ENCODE measurements at places on chromosomes 2 and 18.
A peak's percentile ranks its signal among the peaks of the same experiment; 100 is the strongest.

DNA sequence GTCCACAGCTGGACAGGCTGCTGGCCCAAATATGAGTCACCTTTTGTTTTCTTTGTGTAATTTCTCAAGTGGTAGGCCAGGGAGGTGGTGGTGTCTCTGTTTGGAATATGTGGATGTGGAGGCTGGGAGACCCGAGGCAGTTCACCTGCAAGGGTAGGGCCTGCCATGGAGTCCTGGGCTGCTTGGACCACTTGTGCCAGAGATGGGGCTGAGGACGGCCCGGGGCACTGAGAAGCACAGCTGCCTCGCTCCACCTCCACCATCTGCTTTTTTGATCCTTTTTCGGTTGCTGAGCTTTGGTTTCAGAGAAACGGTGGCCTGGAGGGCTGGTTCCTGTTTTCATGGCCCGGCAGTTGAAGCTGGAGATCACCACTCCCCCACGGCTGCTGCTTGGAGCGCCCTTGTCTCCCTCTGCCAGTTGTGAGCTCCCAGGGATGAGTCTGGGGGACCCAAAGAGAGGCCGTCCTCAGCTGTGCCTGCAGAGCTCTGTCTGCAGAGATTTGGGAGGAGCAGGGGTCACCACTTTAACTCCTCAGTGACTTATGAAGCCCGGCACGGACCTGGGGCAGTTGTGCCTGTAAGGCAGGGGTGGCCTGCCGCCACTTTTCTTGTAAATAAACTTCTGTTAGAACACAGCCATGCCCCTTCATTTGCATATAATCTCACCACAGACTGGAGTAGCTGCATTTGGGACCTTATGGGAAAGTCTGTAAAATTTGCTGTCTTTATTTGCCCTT, 67.6 kb upstream of the MCFD2 start:
- no peak for DNase-seq

GRCh38 chr2:3523551-3524041, 4.3 kb upstream of the ADI1 start:
- no peak for DNase-seq

- no peak for DNase-seq
Measured at GRCh38 chr18:63882333-63883141, 5.0 kb upstream of the SERPINB2 start.

DNA sequence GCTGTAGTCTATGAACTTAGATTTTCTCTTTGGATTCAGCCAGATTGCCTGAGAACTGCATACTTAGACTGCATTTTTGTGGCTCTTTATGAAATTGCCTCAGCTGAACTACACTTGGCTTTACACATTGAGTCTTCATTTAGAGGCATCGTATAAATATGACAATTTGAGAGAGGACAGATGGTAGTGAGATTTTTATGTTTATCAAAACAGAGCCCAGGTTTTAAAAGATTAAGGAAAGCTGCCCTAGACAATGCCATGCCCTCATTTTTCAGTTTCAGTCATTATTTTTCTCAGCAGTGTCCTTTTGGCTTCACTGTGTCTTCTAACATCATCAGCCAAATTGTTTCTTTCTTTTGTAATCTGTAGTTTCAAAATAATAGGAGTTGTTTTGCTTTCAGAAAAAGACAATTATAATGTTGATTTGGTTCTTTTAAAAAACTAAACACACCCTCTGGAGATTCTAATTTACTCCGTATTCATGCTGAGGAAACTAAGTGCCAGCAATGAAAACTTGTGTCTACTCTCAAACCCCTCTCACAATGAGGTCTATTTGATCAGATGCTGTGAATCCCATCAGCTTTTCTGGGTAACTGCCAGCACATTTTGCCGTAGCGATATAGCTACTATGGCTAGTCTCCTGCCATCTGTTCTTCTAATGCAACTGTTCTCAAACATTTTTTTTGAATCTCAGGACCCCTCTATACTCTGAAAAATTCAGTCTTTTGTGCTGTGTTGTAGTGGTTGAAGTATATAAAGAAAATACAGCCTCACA, 46.2 kb downstream of the TWSG1 start:
- DNase-seq: no peak

- DNase-seq: no peak
Measured at GRCh38 chr18:5900262-5900661, 4.9 kb upstream of the TMEM200C start.

GRCh38 chr2:233928594-233929351, 11.6 kb downstream of the TRPM8 start:
- DNase-seq: peak; percentile 36

DNA sequence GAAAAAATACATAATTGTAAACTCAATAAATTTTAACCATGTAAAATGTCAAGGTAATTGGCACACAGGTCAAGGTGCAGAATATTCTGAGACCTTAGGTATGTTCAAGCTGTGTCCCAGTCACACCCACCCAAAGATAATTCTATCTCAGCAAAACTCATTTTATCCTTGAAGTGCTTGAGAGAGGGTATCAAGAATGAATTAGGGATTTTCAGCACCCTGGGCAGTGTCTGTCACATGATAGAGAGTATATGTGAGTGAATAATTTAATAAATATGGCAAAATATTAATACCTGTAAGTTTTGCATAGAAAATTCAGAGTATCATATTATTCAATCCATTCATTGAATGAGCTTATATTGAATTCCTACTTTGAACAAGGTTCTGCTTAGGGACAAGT, 567.9 kb downstream of the FBXO15 start:
- DNase-seq: no peak

DNA sequence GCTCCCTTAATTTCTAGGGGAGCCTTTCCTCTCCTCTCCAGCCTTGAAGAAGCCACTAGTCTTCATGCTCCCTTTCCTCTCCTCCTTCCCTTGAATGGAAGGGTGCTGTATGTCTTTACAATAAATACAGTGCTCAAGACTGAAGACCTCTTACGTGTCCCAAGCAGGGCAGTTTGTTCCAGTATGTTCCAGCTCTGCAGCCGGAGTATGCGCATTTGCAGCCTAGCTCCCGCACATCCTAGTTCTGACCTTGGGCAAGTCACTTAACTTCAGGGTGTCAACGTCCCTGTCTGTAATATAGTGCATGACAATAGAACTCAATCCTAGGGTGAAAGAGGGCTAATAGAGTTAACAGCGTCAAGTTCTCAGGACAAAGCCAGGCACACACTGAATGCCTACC, 208.0 kb downstream of the HAUS1 start:
- DNase-seq: no peak

- DNase-seq: no peak
Measured at GRCh38 chr18:39232937-39233336, 1667.3 kb upstream of the CELF4 start.

GRCh38 chr2:66318009-66318561, 116.8 kb upstream of the MEIS1 start:
- DNase-seq: no peak

- DNase-seq: no peak
Measured at GRCh38 chr2:171512014-171512413, 10.3 kb upstream of the CYBRD1 start.

- no peak for DNase-seq
Measured at GRCh38 chr2:132797556-132797955, 127.6 kb upstream of the LYPD1 start.

DNA sequence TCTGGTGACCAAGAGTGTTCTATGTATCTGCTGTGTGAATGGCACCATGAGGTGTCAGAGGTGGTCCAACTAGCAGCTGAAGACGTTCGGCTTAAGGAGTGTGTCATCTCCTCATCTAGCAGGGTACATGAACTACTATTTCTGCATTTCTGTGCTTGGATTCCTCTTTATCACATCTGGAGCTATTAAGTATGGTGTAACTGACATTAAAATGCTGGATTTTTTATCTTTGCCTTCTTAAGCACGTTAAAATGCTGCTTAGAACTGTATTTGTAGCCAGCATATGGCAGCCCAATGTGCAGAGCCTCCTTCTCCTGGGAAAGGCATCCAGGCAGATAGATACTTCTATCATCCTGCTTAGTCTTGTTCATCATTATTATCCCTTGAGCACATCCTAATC, 409.3 kb upstream of the MMADHC start:
- DNase-seq: no peak

DNA sequence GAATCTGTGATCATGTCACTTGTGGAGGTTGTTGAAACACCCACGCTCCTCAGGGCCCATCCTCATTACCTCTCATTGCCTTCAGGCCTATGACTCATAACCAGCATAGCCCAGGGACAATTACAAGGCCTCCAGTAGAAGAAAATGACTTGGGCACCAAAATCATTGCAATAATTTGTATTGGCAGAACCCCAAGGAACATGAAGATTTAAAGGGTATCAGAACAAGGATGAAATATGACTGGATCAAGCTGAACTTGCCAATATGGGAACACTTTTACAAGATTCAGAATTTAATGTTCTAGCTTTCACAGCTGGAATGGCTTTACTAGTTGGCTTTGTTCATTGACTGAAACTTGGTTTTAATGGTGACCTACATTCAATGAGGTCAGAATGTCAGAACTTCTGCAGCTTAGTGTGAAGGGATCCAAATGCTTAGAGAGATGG, 156.4 kb downstream of the COPS8 start:
- no peak for DNase-seq

DNA sequence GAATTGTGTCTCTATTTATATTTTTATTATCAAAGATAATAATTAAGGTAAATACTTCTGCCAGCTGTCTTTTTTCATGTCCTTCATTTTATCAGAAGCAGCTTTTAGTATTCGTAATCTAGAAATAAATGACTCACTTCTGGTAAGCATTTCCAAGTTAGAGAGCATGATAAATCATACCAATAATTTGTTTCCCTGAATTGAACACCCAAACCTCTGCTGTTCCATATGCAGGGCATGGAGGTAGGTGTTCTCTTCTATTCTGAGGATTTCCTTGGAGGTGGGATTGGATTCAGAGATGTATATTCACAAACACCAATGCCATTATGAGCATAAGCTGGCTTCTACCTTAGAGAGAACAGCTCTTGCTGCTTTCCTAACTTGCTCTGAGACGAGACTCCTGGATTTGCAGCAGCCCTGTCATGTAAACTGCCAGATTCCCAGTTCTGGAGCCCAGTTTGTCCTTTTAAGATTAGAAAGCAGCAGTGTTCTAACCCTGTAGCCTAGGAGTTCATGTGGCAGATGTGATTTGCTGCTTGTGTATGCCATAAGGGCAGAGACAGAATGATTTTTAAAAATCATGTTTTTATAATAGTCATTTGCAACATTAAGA, 47.5 kb downstream of the SKA1 start:
- no peak for DNase-seq

- no peak for DNase-seq
Measured at GRCh38 chr2:136207030-136207623, 89.2 kb upstream of the CXCR4 start.

DNA sequence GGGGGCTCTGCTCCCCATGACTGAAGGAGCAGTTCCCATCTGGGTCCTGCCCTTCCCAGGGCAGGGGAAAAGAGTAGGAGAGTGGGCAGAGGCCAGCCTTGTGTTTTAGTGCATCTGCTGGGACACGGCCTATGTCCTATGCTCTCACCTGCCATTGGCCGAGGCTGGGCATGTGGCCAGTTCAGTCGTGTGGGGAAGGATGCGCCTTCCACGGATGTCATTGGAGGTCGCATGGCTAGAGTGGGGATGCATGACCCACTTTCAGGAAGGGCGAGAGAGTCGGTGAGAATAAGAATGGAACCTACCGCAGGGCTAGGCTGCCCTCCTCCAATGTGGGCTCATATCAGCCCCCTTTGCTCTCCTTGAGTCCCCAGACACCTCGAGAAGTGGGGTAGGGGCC, 70.9 kb upstream of the HAAO start:
- DNase-seq: no peak

DNA sequence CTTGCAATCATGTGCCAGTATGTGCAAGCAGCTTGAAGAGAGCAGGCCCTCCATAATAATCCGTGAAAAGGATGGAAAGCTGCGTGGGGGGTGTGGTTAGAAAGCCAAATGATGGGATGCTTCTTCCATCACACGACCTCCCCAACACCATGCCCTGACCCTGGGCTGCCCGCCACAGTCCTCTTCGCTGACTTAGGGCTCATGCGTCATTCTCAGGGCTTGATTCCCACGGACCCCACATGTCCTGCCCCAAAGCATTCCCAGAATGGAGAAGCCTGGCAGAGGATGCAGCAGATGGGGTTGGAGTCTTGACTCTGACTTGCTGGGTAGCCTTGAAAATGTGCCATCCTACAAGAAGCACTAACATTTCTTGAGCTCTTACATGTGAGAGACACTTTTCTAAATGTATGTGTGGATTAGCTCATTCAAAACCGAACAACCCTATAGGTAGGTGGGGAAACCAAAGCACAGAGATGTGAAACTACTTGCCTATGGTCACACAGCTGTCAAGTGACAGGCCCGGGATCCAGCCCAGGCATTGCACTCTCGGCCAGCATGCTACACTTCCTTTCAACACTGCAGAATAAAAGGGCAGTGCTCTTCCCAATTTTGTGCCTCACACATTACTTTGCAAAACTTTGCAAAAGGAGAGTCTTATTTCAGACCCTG, 3.7 kb downstream of the TNS1 start:
- no peak for DNase-seq
